ENCODE measurements at places on chromosomes 16 and 17.

- DNase-seq, result no peak
These were observed 87.3 kb upstream of the CDC42EP4 start for GRCh38 chr17:73399056-73399455.

DNA sequence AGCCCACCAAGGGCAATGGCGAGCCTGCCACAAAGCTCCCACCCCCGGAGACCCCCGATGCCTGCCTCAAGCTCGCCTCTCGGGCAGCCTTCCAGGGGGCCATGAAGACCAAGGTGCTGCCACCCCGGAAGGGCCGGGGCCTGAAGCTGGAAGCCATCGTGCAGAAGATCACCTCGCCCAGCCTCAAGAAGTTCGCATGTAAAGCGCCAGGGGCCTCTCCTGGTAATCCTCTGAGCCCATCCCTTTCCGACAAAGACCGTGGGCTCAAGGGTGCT, 40.1 kb downstream of the SREBF1 start:
- DNase-seq, result no peak

DNA sequence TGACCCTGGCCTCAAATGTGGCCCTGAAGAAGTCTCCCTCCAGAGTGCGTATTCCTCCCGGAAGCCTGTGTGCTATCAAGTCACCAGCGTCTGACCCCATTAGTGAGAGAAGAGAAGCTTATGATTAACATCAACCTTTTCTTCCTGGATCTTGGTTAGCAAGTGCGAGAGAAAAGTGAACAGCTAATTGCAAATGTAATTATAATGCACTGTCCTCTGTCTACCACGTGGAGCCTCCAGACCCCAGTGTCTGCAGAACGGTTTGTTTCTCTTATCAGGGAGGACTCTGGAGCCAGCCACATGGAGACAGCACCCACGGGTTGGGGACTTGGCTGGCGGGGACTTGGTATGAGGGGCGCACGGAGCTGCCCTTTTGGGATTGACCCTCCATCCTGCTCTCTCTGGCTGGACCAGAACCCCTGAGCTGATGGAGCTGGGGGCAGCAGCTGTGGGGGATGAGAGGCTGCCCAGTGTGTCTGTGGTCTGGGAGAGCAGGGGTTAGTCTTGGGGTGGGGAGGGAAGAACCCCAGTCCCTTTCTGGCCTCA, 5.7 kb upstream of the TAC4 start:
- no peak for DNase-seq

- DNase-seq, result no peak
These were observed 84.2 kb downstream of the KCNJ12 start for GRCh38 chr17:21460358-21460757.

- DNase-seq, result no peak
These were observed 24.1 kb downstream of the MYH10 start for GRCh38 chr17:8606401-8606800.

GRCh38 chr16:17552351-17552750, 81.6 kb upstream of the XYLT1 start:
- DNase-seq, result no peak

GRCh38 chr17:78442648-78443218, 64.3 kb downstream of the PGS1 start:
- DNase-seq, result no peak

DNA sequence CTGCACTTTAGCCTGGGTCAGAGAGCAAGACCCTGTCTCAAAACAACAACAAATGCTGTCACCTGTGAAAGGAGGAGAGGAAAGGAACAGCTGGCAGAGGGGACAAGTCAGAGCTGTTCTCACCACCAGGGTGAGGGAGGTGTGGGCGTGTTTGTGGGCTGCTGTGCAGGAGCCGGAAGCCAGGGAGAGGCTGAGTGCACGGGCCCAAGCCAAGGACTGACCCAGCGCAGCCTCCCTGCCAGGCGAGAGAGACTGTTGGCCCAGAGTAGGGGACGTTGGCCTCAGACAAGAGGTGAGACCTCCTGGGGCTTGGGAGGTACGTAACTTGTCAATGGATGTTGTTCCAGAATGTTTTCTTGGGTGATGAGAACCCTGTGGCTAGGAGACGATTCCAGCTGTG, 10.7 kb downstream of the SPNS2 start:
- no peak for DNase-seq

GRCh38 chr17:880443-881269, 98.5 kb downstream of the MRM3 start:
- no peak for DNase-seq

DNA sequence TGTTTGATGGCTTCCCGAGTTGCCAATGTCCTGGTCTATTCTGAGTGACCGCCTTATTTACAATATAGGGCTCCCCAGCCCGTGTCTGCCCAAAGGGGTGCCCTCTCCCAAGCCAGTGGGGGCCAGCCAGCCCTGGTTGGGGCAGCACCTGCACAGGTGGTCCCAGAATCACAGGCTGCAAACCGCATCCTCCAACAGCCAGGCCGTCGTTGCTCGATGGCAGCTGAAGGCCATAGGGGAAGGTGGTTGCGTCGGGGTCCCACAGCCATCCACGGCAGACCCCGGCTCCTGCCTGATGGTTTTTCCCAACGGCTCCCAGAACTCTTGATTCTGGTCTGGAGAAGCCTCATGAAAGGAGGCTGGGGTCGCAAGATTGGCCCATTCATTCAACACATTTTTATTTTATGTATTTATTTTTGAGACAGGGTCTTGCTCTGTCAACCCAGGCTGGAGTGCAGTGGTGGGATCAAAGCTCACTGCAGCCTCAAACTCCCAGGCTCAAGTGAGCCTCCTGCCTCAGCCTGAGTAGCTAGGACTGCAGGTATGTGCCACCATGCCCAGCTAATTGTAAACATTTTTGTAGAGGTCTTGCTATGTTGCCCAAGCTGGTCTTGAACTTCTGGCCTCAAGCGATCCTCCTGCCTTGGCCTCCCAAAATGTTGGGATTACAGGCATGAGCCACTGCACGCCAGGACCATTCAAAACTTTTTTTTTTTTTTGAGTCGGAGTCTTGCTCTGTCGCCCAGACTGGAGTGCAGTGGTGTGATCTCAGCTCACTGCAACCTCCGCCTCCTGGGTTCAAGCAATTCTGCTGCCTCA, 79.0 kb upstream of the TOB1 start:
- DNase-seq, result no peak

GRCh38 chr16:56352351-56353053, 72.8 kb downstream of the AMFR start:
- no peak for DNase-seq
